ENCODE measurements at places on chromosomes 3 and 15.
A peak's percentile ranks its signal among the peaks of the same experiment; 100 is the strongest.

DNA sequence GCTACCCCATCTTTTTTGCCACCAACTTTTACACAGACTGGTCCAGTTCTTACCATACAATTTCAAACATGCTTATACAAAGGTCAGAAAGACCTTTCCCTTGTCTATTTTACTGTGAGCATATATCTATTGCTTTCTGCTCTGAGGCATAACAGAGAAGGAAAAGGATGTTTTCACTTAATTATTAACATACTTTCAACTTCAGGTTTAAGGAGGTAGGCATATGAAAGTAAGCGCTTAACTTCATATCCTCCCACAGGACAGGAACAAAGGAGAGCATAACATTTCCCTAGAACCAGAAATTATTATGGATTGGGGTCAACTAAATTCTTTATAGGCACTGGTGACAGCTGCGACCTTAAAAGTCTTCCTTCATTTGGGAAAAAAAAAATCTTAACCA lies 1.1 kb downstream of the MYEF2 start:
- DNase-seq = no peak

GRCh38 chr15:45548753-45549520 lies 26.4 kb upstream of the SLC30A4 start:
- no peak for DNase-seq

GRCh38 chr3:123067689-123068600 lies 1.1 kb downstream of the PDIA5 start:
- no peak for DNase-seq

DNA sequence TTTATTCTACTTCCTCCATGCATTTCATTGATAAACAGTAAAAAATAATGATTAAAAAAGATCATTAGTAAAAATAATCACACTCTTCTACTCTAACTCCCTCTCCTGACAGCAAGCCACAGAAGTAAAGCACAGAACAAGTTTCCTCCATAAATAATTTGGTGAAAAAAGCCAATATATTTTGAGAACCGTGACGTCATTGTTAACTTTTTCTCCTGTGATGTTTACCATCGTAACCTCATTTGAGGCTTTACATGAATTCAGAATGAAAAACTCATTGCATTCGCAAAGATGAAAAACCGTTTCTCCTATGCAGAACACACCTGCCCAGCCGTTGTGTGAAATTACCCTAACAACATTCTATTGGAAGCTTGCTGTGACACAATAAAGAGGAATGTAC lies 120.7 kb downstream of the NSUN3 start:
- DNase-seq = no peak

DNA sequence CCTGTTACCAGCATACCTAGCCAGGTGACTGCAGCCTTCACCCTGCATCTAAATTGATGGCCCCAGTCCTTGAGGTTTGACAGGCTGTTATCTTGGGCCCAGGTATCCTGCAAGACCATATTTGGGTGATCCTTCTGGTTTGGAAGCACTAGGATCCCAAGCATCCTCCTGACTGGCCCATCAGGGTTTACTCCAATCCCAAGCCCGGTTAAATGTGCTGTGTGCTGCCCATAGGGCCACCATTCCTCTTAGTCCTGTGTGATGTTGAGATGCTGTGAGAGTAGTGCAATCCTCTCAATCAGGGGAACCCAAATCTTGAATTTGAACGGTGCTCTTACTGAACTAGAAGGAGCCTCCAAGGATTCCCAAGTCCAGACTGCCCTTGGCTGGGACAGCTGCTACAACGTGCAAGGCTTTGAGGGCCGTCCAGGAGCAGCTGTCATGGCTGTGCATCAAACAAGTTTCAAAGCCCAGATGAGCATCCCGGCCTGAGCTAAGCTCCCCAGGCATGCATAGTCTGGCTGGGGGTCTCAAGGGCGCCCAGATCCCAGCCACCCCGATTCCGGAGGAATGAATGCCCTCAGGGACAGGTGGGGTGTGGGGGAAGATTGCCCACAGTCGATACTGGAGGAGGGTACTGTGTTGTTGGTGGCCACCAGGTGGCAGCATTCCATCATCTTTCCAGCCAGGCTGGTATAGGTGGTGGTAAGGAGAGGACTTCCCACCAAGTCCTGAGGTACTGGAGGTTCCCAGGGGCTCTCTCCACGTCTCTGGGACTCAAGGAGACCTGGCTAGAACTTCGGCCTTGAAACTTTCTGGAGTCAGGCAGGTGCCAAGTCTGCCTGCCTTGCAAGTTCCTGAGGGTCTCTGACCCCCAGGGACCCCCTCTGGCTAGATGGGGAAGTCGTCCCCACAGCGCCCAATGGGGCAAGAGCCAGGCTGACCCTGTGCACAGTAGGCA lies 32.6 kb downstream of the RBM5 start:
- peak; percentile 82 for DNase-seq

DNA sequence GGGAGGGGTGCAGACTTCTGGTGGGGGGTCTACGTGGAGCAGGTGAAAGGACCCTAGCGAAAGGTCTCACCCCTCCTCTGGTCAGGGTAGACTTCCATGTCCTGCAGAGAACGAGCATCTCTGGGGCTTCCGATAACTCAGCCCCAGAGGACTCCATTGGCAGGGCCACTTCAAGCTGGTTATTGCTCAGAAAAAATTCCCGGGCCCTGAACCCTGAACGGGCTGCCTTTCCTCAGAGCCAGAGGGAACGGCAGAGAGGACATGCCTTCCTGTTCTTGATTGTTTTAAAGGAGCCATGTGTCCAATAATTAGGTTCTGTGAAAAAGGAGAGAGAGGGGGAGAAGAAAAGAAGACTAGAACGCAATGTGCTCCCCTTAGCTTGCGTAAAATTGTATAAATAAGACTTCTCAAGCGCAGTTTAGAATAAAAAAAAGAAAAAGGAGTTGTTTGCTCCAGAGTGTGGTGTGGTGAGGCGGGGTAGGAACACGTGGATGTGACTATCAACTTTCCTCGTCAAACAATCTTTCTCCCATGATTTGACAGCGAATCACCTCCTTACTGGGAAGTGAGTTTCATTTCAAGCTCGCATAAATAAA lies 193.4 kb upstream of the UBE2E1 start:
- DNase-seq = peak; percentile 13
